ENCODE measurements at places on chromosomes 5 and 9.

GRCh38 chr5:151870820-151871219 is 53.8 kb downstream of the GLRA1 start:
- no peak for DNase-seq

- DNase-seq = no peak
These were observed 85.8 kb downstream of the RIC1 start for GRCh38 chr9:5714501-5715401.

DNA sequence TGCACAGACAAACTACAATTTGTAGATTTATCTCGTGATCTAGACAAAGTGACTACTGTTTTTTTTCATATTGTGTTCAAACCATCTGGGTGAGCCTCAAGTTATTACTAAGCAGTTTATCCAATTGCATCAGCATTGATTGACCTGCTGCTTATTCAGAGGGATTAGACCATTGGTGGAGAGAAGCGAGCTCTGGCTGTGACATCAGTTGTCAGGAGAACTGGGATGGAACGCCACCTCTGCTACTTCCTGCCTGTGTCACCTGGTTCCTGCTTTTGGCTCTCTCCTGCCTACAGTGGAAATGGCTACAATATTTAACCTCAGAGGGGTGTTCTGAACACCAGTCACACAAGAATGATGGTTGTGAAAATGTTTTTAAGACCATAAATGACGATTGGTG is 12.1 kb downstream of the NR4A3 start:
- DNase-seq = no peak

- no peak for DNase-seq
These were observed 182.1 kb upstream of the ACTBL2 start for GRCh38 chr5:57664700-57665099.

DNA sequence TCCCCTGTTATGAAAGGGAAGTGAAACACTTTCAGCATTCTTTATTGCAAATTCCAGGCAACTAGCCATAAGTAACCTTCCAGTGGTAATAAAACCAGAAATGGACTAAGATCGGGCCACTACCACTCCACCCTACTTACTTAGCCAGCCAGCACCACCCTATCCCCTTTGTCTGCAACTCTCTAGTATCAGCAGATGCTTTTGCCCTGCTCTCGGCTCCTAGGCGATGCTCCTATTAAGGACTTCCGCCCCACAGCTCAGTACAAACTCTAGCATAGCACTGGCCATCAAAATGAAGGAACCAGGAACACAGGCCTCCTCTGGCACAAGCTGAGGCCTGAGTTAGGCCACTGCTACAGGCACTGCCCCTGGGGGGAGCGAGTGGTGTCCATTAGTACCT is 81.2 kb downstream of the GLDC start:
- DNase-seq = no peak

DNA sequence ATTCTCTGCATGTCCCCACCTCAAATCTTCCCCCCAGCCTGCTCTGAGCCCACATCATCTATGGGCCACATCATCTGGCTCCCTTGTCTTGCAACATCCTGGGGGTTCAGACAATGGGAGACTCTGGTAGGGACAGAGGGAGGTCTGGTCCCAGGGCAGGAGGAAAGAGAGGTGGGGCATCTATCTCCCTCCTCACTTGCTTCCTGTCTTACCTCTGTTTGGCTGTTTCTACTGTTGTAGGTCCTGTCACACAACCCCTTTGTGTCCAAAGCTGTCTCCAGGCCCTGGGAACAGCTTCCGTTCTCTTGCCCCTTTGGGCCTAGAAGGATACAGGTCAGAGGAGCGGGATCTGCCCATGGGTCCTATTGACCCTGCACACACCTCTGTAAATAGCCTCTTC is 227.2 kb downstream of the NSG2 start:
- DNase-seq = no peak

GRCh38 chr5:89471541-89471940 is 588.6 kb upstream of the MEF2C start:
- DNase-seq = no peak

- DNase-seq = peak; percentile 35
These were observed 626.0 kb upstream of the ADAMTS16 start for GRCh38 chr5:4514067-4514648.

Data from NCI-H1930 (cell line).